ENCODE measurements at places on chromosomes 13 and 19. TPM values are rescaled to one million over a fixed set of nuclear protein-coding genes. Genes with fewer than 3 reads are reported as not detected.

MED25 gene
- 94.8 TPM for total RNA-seq

FAAP24 gene
- 2.2 TPM for total RNA-seq

NLRP5 gene
- not detected for total RNA-seq

GARIN5A gene
- total RNA-seq = not detected

LSM4 gene
- 46.6 TPM for total RNA-seq

SPACA4 gene
- total RNA-seq = not detected

AMER2 gene
- not detected for total RNA-seq

CKM gene
- total RNA-seq = not detected

DNA sequence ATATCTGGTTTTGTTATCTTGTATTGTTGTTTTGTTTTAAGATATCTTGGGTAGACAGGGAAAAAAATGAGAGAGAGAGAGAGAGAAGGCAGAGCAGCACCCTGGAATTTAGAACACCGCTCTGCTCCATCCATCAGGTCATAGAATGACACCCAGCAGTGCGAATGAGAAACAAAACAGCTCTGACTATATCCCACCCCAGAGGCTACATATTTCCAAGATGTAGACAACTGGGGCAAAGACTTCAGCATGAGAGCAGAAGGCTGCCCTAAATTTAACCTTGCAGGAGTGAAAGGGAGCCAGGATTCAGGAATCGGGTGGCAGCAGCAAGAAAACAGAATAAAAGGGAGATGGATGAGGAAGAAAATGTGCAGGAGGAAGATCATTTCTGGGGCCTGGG is 46.5 kb downstream of the TNFSF13B start:
- no peak for DNase-seq

- no peak for DNase-seq
Observed at GRCh38 chr19:16628984-16629691, 1.1 kb upstream of the MED26 start.

- DNase-seq = no peak
Observed at GRCh38 chr13:25762795-25763377, 288.9 kb downstream of the SHISA2 start.

GRCh38 chr13:88162076-88162702 is 491.0 kb downstream of the SLITRK5 start:
- no peak for DNase-seq

DNA sequence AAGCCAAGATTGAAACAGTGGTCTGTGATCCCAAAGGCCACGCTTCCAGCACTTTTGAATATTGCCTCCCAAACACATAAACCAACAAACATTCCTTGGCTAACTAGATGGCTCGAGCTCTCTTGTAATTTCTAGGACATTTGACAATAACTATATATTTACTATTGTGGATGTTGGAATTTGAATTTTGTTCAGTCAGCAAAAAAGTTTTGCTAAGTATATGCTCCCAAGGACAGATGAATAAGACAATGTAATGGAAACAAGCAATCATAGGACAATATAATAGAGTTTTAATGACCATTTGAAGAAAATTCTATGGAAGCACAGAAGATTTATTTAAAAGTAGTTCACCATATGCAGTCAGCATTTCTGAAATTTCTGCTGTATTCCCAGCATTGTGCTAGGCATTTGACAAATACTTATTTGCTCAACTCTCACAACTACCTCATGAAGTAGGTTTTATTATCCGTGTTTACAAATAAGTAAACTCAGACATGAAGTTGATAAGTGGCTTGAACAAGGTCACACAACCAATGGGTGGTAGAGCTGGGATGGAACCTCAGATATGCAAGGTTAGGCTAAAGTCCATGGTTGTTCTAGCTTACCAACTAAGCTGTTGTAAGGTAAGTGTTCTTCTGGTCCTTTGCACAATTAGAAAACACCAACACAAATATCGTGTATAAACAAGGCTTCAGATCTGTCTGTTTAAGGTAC is 205.1 kb downstream of the NUFIP1 start:
- no peak for DNase-seq

DNA sequence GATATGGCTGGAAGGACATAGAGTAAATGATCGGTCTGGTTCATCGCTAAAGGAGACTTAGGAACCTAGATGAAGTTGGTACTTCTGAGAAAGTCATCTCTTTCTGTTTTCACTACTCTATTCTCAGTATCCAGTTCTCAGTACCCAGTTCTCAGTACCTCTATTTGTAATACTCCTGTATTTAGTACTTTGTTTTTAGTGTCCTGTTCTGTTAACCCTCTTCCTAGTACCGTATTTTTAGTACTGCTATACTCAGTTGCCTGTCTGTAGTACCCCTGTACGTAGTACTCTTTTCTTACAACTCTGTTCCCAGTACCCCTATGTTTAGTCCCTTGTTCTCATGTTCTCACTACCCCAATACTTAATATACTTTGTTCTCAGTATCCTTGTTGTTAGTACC is 1.2 kb downstream of the RFXAP start:
- DNase-seq = no peak

- DNase-seq = peak; percentile 76
Observed at GRCh38 chr19:32405431-32406160, at the start of gene DPY19L3. TSS of gene DPY19L3 (plus strand) at chr19:32405770. CDS start at chr19:32408254, 2,484 bp downstream.

DNA sequence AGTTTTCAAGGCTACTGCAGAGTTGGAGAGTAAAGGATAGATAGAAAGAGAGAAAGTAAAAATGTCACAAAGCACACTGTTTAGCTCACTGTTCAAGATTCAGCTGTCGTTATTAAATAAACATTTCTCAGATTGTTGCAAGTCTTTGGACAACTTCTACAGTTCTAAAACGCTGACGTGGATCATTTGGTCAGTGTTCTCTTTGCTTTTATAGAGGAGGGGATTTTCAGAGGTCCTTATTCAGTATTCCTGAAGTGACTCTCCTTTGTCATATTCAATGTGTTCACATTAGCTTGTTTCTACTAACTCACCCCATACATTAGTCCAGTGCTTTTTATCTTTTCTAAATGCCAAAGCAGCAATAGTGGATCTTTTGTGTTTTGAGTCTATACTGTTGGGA is 154.7 kb upstream of the ARGLU1 start:
- DNase-seq = no peak

DNA sequence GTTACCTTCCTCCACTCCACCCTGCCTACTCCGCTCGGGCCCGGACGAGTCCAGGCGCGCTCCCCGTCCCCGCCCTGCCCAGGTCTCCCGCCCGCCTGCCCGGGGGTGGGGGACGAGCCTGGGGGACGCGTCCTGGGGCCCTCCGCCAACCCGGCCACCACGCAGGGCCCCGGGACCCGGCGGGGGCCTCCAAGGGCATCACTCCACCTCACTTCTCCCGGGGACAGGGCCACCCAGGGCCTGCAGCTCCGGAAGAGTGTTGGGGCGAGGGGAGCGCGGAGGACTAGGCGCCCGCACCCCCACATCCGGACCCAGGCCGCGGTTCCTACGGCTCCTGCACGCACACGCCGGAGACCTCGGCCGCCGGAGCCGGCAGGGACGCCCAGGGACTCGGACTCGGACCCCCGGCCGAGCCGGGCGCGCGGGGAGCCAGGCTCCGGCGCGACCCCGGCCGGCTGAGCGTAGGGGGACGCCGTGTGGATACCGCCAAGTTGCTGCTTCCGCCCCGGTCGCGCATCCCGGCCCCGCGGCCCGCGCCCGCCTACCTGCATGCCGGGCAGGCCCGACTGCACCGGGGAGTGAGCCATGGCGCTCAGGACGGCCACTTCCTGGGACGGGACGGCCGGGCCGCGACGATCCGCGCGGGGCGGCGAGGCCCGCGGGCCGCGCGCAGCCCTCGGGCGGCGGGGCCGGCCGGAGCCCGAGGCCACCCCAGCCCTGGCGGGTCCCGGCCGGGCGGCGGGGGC is 534 bp downstream of the STK24 start:
- peak; percentile 26 for DNase-seq

DNA sequence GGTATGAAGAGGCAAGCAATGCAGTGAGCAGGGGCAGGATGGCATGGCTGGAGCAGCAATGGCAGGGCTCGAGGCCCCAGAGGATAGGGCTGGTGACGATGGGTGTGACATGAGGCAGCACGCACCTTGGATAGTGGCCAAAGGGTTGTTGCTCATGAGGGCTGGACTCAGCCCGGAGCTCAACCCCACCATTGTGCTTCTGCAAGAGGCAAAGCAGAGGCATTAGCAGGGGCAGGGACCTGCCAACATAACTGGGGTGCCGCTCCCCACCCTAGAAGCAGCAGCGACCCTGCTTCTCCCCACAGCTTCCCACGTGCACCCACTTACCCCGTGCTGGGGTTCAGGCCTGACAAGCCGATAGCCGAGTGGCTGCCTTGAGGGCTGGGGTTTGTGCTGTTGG is 15.8 kb downstream of the ZNF574 start:
- no peak for DNase-seq

GRCh38 chr19:48495396-48495795 is 16.2 kb downstream of the LMTK3 start:
- DNase-seq = no peak

- no peak for DNase-seq
Observed at GRCh38 chr13:29484236-29484635, 111.3 kb downstream of the SLC7A1 start.

DNA sequence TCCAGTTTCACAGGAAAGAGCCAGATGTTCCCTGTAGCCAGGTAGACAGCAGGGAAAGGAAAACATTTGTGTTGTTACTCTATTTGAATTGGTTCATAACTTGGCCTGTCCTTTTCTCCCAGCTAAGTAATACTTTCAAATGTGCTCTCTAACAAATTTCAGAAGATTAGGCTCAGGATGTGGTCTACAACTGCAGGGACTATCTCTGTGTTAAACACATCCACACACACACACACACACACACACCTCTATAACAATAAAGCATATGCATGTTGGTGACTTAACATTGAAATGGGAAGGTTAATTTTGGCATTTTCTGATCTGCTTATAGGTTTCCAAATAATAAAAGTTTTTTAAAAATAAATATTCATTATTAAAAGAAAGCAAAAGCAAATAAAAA is 316.0 kb upstream of the ARGLU1 start:
- DNase-seq = no peak

- no peak for DNase-seq
Observed at GRCh38 chr13:28469316-28469715, 25.6 kb downstream of the FLT1 start.

GRCh38 chr13:107838588-107839161 is 376.7 kb downstream of the LIG4 start:
- DNase-seq = no peak

All from T-helper 17 cell (primary cell).